ENCODE measurements at places on chromosomes 6 and 20.

- DNase-seq: no peak
Measured at GRCh38 chr20:50376888-50377459, 133.2 kb upstream of the PTPN1 start.

DNA sequence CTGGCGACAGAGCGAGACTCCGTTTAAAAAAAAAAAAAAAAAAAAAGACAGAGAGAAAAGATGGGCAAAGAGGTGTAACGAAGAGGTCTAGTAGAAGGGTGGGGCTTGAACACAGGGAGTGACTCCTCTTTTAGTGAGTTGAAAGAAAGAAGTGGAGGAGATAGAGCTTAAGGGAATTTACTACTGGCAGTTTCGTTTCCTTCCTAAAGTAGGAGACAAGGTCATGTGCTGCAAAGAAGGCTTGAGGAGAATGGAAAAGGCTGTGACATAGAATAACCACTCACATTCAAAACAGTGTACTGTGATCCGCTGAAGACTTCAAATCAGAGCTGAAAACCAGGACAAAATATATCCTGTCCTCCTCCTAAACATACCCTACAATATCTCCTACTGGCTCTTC, 63.8 kb upstream of the EIF2S2 start:
- DNase-seq: no peak

GRCh38 chr6:163958646-163959045, 544.1 kb downstream of the QKI start:
- no peak for DNase-seq

- DNase-seq: peak; percentile 76
Measured at GRCh38 chr6:135180542-135181332, at the start of gene MYB. MYB (plus strand) TSS chr6:135181308; CDS start chr6:135181514, 206 bp downstream.

DNA sequence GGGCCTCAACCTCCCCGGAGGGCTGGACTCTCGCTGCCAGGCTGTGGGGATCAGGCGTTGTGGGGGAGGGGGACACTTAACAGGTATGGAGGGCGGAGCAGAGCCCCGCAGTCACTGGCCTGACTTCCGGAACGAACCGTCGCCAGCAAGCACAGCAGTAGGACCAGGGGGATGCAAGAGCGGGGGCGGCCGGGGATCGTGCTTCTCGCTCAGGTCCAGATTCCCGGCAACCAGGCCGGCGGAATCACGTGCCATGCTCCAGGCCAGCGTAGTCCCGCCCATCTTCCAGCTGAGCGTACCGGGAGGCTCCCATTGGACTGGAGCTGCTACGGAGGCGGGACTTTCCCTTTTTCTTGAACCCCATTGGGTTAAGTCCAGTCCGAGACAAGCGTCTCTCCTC, 10.0 kb upstream of the POU5F1 start:
- no peak for DNase-seq

GRCh38 chr6:31308050-31308844, 36.4 kb upstream of the HLA-C start:
- DNase-seq: peak; percentile 13

- DNase-seq: peak; percentile 55
Measured at GRCh38 chr6:35311390-35312075, 13.9 kb downstream of the DEF6 start.

DNA sequence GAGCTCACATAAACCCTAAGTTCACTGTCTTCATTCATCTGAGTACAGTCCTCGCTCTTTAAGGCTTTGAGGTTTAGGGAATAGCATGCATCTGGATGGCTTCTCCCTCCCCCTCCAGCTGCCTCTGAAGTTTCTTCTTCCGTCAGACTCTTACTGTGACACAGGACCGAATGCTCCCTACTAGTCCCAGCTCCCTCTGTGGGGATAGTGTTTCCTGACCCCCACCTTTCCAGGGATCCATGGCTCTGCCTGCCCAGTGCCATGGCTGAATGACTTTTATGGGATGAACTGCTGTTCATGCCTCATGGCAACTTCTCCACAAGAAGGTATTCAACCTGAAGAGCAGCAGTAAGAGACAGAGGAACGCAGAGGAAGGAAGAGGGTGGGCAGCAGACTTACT, 79.8 kb upstream of the EMILIN3 start:
- no peak for DNase-seq

DNA sequence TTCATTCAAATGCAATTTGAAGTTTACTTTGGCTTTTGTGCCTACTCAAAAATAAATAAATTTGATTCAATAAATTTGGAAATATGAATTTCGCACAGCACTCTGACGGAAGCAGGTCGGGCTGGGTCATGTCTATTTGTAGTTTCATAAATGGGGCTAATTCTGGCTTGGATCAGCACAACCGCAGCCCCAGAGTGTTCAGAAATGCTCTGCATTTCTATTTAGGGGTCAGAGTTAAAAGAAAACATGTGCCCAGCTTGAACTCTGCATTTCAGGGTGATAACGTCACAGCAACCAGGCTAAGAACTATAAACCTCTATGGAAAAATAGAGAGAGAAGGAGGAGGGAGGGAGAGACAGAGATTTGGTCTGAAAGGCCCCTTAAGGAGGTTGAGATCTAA, 480.9 kb upstream of the NOX3 start:
- DNase-seq: no peak

- DNase-seq: no peak
Measured at GRCh38 chr6:38482466-38482865, 157.3 kb downstream of the BTBD9 start.

- no peak for DNase-seq
Measured at GRCh38 chr20:35743693-35744491, 1.8 kb upstream of the RBM39 start.

DNA sequence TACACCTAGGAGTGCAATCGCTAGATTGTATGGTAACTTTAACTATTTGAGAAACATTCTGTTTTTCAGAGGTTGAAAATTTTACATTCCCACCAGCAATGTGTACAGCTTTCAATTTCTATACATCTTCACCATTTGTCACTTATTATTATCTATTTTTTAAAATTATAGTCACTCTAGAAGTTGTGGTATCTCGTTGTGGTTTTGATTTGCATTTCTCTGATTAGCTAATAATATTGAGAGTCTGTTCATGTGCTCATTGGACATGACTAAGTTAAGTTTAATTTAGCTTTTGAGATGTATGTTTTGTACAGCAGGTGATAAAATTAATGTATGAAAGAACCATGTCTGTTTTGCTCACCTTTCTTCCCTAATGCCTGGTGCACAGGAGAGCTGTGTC, 34.8 kb upstream of the PLCB1 start:
- no peak for DNase-seq

- no peak for DNase-seq
Measured at GRCh38 chr20:59443550-59443949, 143.1 kb downstream of the EDN3 start.

- DNase-seq: no peak
Measured at GRCh38 chr20:49794336-49795134, 18.1 kb upstream of the SLC9A8 start.

- no peak for DNase-seq
Measured at GRCh38 chr6:54695815-54696214, 150.8 kb upstream of the FAM83B start.

- no peak for DNase-seq
Measured at GRCh38 chr20:10877342-10877741, 203.5 kb upstream of the JAG1 start.

DNA sequence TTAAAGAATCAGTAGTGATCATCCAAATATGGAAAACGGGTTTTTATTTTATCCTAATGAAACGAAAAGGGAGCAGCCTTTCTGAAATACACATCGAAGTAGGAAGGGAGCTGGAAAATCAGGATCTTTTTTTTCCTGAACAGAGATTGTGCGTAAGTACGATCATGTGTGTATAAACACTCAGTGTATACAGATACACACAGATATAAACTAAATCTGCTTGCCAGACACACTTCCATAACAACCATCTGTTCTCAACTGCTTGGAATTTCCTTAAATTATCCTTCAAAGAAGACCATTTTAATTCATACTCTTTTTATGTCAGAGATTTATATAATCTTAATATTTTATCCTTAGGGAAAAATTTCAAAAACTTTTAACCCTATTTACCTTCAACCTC, 110.7 kb downstream of the CHD6 start:
- DNase-seq: no peak

- DNase-seq: no peak
Measured at GRCh38 chr6:33410711-33411631, at the start of gene PHF1. PHF1 (plus strand) TSS chr6:33411014; CDS start chr6:33412264, 1,250 bp downstream.

GRCh38 chr6:33076406-33076934, 680 bp downstream of the HLA-DPB1 start:
- DNase-seq: no peak

DNA sequence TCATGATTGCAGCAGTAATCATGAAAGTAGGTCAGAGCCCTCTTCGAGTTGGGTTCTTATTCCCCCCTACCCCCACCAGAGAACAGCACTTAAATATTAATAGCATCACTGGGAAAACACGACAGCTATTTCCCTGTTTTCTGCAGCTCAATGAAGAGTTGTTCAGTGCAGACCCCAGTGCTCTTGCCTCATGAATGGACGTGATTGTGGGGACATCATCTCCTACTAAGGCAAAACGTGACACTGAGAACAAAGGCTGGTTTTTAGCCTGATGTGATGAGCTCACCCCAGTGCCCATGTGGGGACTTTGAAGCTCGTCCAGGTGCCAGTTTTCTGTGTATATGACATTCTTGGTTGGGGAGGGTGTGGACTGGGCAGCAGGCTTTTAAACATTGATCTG, 105.9 kb downstream of the SLC35F1 start:
- DNase-seq: no peak

DNA sequence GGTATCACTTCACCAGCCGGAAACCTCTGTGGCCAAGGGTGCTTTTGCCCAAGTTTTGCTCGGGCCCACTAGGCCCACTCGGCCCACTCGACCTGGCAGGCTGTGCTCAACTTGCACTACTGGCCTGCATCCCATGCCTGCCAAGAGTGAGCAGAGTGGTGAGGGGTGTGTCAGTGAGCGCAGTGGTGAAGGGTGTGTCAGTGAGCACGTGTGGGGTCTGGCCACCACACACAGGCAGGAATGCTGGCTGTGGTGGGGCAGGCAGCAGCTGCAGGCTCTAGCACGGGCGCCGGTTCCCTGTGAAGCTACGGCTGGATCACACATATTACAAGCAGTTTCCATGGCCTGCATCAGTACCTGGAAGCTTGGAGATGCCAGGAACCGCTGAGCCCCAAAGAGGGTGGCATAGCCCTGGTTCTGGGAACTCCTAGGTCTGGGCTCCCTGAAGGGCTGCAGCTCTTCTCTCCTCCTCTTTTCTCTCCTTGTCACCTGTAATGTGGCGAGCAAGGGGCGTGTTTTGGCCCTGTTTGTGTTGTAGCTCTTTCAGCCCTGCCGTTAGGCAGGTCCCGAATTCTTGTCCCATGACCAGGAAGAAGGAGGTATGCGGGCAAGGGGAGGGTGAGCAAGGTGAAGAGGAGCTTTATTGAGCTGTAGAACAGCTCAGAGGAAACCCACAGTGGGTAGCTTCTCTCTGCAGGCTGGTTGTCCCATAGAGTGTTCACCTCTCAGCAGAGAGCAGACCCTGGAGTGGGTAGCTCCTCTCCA, 51.0 kb upstream of the CLDN20 start:
- DNase-seq: no peak

DNA sequence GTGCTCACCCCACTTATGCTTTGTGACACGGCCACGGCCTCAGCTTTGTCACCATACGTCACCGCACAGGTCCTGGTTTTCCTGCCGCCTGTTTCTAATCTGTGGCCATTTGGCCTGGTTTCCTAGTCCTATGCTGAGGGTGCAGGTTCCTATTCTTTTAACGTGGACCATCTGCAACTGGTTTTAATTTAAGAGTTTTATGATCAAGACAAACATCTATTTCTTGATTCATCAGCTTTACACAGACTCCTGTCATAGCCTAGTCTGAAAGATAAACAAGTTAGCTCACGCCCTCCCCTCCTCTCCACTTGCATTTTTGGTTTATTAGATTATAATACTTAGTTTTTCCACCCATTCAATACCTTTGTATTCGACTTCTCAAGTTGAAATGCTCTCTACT, 97.5 kb upstream of the RPS6KA2 start:
- DNase-seq: no peak

- no peak for DNase-seq
Measured at GRCh38 chr6:90315354-90315950, 18.8 kb upstream of the BACH2 start.

GRCh38 chr6:158958504-158959386, 41.3 kb downstream of the RSPH3 start:
- no peak for DNase-seq

- peak; percentile 2 for DNase-seq
Measured at GRCh38 chr6:144653885-144654505, 368.9 kb downstream of the UTRN start.

DNA sequence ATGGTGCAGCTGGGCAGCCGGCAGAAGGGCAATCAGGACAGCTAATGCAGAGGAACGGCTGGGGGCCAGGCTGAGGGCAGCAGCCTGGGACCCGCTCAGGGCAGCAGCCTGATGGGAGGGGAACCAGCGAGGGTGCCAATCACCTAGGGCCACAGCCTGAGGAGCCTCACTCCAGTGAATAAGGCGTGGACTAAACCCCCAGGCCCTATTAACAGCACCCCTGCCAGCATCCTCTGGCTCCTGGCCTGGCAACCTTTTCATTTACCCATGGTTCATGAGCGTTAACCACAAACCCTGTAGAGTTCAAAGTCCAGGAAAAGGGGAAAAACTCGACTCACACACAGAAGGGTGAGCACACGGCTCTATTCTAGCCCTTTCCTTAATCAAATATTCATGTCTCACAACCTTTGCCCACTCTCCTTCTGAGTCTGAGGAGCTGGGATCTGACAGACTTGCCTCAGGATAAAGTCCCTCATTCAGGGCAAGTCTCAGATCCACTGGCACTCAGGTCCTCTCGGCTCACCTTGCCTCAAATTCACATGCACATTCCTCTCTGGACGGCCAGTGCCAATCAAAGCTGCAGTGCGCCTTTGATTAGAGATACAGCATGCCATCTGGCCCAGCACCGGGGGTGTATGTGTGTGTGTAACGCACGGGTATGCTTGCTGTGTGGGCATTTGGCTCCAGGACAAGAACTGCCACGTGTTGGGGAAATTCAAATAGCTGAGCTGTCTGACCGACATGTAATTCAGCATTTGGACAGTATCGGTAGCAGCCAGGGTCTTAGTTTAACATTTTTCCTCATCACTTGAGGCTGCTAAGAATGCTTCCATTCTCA, 86.9 kb upstream of the TRAF3IP2 start:
- DNase-seq: no peak

- DNase-seq: no peak
Measured at GRCh38 chr6:156654919-156655918, 122.0 kb upstream of the ARID1B start.

- no peak for DNase-seq
Measured at GRCh38 chr6:131107151-131107550, 28.1 kb upstream of the AKAP7 start.

DNA sequence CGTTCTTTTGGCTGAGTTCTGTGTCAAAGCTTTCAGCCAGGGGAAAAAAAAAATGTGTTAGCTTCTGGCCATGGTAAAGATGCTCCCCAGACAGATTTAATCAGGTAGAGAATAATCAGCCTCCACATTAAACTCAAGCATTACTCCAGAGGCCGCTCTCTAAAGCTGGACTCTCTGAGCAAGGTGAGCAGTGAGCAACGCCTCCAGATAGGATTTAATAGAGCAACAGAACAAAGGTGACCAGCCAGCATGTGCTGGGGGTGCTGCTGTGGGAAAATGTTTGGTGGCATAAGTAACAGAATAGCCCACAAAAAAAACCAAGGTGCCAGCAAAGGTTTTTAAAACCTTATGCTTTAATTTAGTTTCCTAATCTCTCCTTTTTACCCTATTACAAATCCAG, 103.5 kb upstream of the TRAF3IP2 start:
- no peak for DNase-seq
